ENCODE measurements at places on chromosomes 12 and 14.

DNA sequence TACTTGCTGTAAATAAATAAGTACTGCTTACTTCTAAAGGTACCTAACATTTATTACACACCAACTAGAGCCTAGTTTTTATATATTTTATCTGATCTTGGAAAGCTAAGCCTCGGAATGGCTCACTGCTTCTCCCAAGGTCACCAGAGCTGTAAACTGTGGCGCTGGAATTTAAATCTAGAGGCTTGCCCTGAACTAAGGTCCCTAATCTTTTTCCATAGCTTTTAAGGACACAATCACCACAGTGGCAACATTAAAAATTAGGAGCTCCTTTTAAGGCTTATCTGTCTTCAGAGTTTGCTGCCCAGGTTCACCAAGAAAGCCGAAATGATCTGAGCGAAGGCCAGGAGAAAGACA, 670 bp downstream of the CCNB1IP1 start:
- no peak for DNase-seq

DNA sequence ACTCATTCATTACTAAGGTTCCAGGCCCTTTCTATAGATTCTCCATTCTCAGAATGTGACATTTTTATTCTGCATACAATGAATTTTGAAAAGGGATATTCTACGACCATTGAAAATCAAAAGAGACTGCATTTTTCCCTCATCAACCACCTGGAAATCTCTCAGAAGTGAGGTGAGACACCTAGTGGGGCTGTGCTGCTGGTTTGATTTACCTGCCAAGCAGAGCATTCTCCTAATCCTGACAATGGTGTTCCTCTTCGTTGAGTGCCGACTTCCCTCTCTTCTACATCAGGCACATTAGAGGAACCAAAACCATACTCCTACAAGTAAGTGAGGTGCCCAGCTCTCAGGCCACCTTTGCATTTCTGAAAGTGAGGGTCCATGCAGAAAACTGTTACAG, 14.9 kb downstream of the CKB start:
- DNase-seq = no peak

- no peak for DNase-seq
These were observed 4.3 kb downstream of the RNASE1 start for GRCh38 chr14:20798318-20798717.

DNA sequence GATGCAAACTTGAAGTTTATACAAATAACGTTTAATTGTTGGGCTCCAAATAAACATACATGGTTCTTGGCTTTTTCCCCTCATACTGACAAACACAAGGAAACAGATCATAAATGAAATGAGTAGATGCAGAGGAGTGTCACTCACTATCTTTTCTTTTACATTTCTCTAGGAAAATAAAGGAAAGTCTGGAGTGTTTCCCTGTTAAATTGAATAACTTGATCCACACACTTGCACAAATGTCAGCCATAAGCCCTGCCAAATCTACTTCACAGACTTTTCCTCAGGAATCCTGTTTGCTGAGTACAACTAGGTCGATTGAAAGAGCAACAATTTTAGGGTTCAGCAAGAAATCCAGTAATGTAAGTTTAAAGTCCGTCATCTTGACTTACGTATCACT, 175.3 kb downstream of the PLCZ1 start:
- no peak for DNase-seq

- no peak for DNase-seq
These were observed 32.6 kb downstream of the SIX4 start for GRCh38 chr14:60691383-60692113.

DNA sequence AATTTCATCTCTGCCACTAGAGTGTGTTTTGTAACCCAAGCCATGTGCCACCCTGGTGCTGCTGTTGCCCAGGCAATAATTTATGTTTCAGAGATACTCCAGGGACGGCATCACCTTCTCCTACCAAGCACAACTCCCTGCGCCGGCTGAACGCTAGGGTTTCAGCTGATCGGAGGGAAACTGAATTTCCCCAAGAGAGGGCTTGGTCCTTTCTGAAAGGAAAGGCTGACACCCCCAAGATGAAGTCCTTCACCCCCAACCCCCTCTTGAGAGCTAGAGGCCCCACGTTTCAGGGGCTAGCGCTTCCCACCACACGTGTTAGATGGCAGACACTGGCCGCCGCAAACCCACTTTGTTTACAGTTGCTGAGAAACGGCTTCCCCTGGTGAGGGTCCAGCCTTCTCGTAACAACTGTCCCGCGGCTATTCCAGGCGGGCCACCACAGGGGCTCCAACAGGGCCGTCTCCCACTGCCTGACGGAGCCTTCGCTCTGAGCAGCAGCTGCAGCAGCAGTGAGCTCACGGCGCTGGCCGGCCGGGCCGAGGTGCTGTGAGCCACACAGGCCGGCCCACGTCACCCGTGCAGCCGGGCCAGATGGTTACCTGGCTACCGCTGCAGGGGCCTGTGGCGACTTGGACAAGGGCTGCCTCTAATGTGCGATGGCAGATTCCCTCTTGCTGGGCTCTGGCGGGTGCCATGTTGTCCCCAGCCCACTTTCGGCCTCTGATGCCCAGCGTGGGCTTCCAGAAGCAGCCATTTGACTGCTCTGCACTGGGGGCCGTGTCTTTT, 66.4 kb downstream of the TESC start:
- no peak for DNase-seq

- DNase-seq = no peak
These were observed 3.1 kb downstream of the MCRS1 start for GRCh38 chr12:49564686-49565405.

GRCh38 chr14:68736471-68736871, 56.4 kb downstream of the ZFP36L1 start:
- no peak for DNase-seq

DNA sequence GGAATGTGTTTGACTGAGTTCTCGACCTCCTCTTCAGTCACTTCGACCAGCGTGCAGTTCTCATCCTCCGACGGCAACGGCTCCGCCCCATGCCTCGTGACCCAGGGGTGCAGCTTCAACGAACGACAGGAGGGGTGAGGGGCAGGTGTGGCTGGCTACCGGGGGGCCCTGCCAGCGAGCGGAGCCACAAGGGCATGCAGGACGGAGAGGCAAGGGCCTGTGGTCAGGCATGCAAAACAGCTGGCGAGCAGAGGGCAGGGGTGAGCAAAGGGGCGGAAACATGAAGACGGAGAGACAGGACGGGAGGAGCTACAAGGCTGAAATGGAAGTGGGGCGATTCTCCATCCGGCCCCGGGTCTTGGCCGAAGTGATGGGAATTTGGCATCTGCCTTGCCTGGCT, 38.7 kb downstream of the P2RX4 start:
- no peak for DNase-seq

- no peak for DNase-seq
These were observed 2.9 kb upstream of the EMP1 start for GRCh38 chr12:13193505-13194231.

DNA sequence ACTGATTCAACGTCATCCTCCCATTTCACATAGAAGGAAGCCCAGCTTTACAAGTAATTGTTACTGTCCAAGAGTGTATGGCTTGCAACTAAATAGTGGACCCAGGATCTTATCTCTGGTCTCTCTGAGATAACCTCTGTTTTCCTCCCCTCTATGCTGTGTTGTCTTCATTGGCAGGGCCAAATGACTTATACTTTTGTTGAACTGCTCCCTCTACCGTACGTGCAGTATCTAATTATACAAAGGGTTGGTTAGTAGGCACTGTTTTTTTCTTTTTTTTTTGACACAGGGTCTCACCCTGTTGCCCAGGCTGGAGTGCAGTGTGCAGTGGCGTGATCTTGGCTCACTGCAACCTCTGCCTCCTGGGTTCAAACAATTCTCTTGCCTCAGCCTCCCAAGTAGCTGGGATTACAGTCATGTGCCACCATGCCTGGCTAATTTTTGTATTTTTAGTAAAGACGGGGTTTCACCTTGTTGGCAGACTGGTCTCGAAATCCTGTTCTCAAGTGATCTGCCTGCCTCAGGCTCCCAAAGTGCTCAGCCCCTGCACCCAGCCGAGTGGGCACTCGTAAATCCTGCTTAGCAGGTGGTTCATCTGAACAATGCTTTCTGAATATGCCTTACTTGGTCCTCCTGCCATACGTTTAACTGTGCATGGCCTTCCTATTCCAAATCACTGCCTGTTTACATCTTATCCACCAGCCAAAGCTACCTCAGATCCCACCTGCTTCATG, 162.1 kb downstream of the ADCK1 start:
- no peak for DNase-seq

DNA sequence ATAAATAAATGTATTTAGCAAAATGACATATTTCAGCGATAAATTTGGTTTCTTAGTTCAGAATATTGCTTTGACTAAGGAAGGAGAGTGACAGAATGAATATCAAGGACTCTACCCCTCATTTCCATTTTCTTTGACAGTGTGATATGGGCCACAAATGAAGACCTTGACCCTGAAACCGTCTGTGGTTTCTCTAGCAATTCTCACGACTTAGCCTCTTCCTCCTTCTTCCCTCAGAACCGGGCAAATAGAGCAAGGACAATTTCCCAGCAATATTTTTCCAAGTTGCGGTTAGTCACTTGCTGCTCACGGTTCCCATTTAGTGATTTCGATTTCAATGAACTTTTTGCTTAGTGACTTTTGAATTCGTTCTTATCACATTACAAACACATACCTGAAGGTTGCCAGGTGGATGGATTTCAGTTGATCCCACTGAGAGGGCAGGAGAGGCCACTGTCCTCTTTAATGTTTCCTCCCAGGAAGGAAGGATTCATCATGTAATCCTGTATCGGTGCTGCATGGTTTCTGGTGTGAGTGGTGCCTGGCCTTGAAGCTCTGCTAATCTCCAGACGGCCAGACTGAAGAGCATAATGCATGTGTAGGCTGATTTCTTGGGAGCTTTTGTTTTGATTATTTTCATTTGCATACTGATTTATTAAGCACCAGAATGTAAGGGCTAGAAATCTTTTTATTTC, 77.6 kb downstream of the CHST11 start:
- no peak for DNase-seq

- no peak for DNase-seq
These were observed 62.3 kb downstream of the ETV6 start for GRCh38 chr12:11711651-11712327.

GRCh38 chr14:93090826-93091555, 24.7 kb downstream of the ITPK1 start:
- DNase-seq = no peak

DNA sequence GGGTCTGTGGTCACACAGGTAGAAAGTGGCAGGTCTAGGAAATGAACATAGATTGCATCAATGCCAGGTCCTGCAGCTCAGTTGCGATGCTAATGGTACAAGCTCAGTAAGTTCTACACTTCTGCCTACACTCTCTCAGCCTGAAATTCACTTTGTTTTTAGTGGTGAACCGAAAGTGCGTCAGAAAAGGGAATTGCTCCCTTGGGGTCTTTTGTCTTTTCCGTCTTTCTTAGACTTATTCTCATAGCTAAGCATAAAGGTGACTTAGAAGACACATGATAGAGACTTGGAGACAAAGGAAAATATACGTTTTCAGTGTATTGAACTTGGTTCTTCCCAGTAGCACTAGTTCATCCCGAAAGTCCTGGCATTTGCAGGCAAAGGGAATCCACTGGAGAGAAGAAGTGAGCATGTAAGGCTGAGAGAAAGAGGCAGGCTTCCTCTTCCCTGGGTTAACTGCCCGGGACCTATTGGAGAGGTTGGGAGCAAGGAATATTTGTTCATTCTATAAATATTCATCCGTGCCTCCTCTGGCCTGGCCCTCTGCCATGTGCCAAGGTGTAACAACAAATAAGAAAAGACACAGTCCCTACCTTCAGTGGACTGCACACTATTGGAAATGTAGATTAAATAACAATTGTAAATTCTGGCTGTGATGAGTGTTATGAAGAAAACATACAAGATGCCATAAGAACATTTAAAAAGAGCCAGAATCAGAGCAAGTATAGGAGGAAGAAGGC, 785.8 kb downstream of the MED13L start:
- DNase-seq = no peak

- DNase-seq = no peak
These were observed 284.8 kb upstream of the FBXO33 start for GRCh38 chr14:39716987-39717570.

GRCh38 chr12:104686196-104686595, 229.4 kb downstream of the CHST11 start:
- DNase-seq = no peak

GRCh38 chr12:92943482-92944250, 14.6 kb upstream of the EEA1 start:
- DNase-seq = no peak

GRCh38 chr12:113222730-113223531, 1.7 kb downstream of the TPCN1 start:
- DNase-seq = no peak

GRCh38 chr14:91444335-91445020, 26.9 kb upstream of the CCDC88C start:
- no peak for DNase-seq

DNA sequence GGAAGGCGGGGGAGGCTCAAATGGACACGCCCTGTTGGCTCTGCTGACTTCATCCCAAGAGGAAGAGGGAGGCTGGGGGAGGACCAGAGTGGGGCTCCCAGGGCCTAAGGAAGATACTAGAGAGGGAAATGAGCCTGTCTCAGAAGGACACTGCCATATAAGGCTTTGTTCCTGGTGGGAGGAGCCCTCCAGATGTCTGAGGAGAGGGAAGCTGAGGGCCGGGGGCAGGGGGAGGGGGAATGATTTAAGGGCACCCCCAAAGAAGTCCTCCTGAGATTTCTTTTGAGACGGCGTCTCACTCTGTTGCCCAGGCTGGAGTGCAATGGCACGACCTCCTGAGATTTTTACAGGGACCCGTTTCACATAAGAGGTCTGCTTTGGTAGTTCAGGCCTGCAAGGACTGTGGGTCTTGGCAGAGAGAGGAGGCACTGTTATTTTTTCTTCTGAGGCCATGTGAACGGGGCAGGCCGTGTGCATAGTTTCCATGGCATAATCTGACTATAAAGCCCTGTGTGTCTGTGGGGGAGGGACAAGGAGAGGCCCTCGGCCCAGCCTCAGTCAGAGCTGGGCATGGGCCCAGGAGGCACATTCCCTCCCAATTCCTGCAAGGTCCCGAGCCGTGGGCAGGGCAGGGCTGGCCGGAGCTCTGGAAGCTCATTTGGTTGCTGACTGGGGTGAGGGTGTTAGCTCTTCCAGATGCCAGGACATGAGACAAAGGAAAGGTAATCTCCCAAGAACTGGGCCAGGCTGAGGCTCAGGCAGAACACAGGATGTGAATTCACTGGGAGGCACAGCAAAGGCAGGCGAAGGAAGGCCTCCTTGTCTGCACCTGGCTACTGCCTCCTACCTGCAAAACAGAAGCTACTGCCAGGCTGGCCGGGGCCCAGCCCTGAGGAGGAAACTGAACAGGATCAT, 22.2 kb upstream of the PLEKHG3 start:
- no peak for DNase-seq

DNA sequence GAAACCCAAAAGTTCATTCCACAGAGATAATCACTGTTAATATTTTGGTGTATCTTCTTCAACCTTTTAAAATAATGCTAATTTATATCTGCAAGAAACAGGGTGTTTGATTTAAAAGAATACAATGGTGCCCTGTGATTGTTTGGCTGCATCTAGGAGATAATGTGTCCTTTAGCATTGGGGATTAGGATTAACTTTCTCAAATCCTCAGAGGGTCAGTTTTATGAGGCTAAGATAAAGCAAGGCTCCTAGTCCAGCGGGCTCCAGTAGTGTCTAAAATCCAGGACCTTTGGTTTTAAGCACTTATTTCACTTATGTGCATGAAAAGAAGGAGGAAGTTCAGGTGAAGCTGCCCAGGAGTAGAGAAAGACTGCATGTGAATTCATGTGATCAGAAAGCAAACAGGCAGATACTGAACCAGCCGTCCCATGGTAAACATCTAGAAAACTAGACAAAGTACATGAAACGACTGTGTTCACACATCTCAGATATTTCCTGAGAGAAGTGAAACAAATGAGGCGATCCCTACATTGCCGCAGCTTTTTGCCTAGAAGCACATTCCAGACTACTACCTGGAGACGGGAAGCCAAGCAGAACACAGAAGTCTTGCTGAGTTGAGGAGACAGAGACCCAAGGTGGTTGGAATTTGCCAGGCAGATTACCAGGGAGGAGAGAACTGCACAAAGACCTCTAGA, 129.1 kb upstream of the MAX start:
- DNase-seq = no peak
